ENCODE measurements at places on chromosomes 16 and 17.

GRCh38 chr17:82269882-82270500 lies 3.5 kb downstream of the CSNK1D start:
- DNase-seq = no peak

GRCh38 chr16:85514295-85514597 lies 98.9 kb upstream of the GSE1 start:
- no peak for DNase-seq

DNA sequence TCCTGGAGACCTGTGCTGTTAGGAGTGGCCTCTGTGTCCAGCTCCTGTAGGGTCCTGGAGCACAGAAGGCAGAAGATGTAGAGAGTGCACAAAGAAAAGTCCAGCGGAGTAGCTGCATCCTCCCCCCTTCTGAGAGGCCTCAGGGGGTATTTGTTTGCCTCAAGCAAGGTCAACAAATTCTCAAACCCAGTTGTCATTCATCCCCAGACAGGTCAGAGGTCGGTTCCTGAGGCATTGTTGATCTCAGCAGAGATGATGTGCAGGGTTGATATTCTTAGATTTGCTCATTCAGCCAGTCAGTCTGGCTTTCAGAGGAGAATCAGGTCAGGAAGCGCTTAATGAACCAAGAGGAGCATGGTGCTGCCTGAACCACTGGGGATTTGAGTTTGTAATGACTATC lies 8.3 kb upstream of the RBFOX1 start:
- no peak for DNase-seq

- no peak for DNase-seq
These were observed 44.2 kb downstream of the PSMD12 start for GRCh38 chr17:67322042-67322787.

- peak; percentile 75 for DNase-seq
These were observed 737 bp downstream of the CANT1 start for GRCh38 chr17:79008666-79009387.

- DNase-seq = no peak
These were observed 5.7 kb downstream of the KCNJ16 start for GRCh38 chr17:70080541-70081347.

GRCh38 chr17:76265624-76266243 lies 586 bp downstream of the UBALD2 start:
- no peak for DNase-seq

GRCh38 chr16:66006485-66006884 lies 360.0 kb upstream of the CDH5 start:
- no peak for DNase-seq

- DNase-seq = no peak
These were observed 53.9 kb upstream of the ERN1 start for GRCh38 chr17:64183815-64184214.

DNA sequence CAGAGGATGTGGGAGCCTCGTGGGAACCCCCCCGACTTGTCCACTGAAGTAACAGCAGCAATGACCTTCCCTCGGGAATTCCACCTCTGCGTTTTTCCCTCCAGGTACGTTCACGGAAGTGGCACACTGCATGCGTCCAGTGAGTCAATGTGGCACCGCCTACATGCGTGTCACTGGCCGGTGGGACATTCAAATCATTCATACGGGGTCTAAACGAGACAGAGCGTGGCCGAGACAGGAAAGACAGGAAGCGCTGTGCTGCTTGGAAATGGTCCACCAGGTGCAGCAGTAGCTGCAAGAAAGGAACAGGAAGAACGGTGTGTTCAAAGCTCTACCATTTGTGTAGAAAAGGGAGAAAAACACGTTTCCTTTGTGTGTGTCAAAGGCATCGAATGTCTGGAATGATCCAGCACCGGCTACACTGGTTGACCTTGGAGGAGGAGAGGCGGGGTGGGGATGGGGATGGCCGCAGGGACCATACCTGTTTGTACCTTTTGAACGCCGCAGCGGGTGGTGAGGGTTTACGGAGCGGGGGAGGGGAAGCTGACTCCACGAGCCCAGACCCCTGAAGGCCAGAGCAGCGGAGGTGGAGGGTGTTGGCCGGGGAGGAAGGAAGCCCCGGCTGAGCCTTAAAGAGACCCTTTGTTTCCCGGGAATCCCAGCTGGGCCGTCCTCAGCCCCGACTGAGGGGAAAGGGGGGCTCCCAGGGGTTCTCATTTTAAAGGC lies 1.7 kb upstream of the PGAP6 start:
- DNase-seq = no peak

- DNase-seq = no peak
These were observed 120.9 kb upstream of the CDC42EP4 start for GRCh38 chr17:73432624-73433190.

DNA sequence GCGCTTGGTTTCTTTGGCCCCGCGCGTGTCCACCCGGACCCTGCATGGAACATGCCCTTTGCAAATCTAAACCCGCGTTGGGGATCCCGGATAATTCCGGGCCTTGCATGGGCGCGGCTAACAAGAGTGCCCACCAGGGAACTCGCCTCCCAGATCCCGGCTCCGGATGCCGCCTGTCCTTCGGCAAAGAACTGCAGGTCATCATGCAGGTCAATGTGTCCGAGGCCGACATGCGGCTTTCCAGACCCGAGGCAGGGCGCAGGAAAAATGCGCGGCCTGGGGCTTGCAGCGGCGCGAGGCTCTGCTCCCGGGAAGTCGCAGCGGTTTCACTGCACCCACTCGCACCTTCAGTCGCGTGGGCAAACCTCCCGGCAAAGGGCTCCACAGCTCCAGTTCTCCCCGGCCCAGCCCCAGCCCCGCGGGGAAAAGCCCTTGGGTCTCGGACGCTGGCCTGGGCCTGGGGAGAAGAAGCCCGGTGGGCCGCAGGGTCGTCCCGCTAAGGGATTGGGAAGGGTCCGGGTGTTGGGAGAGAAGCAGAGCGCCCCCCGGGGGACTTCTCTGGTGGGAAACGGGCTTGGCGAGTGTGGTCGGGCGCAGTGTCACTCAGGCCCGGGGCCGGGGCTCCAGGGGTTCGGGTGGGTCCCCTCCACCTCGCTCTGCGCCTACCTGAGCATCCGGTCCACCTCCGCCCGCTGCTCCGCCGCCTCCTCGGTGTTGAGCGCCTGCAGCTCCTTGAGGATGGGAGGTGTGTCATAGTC lies 805 bp downstream of the HNF1B start:
- peak; percentile 87 for DNase-seq

DNA sequence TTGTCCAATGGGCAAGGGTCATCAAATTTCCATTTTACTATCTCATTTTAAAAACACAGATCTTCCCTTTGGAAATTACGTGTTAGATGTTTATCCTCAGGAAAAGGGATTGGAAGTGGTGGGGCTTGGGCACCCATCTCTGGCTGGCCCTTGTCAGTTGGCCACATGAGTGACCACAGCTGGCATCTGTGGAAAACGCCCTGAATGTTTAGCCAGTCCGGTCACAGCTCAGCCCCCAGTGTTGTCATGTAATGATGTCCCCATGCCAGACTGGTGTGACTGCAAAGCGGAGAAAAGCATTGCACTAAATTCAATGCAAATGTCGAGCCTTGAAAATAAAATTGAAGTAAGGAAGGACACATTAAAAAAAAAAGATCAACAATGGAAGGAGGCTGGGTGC lies 53.0 kb downstream of the TMC6 start:
- no peak for DNase-seq

- DNase-seq = no peak
These were observed 90.2 kb downstream of the VPS53 start for GRCh38 chr17:624341-624860.

DNA sequence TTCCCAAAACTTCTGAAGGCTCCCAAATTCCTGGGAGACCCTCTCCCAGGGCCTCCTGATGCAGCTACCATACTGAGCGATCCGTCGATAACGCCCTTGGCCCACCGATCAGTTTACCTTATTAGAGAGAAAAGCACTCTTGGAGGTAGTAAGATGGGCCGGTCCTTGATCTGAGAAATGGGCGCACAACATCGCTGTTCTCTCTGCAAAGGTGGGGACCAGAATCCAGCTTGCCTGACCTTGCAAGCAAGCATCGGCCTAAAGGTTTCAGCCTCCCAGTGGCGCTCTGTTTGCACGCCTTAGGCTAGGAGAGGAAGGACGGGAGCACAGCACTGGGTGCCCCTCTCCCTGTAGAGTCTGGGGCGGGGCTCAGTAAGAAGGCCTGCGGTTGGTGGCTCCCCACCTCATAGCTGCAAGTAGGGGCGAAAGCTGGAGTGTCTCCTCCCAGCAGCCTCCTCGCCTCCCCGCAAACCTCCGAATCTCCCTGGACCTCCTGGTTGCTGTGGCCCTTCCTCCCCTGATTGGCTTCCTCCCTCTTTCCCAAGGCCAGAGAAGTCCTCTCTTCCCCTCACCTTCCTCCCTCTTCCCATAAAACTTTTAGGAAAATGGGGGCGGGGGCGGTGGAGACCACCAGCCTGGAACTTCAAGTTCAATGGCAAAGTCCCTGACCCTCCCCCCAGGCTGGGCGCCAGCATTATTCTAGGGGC lies at the start of gene PRAC1:
Gene PRAC1, minus strand, starts transcription at position 318 of the 707 bp plus-strand sequence. Its CDS starts 126 bp downstream, at position 192.
- no peak for DNase-seq

GRCh38 chr17:37133136-37133535 lies 184.4 kb downstream of the AATF start:
- no peak for DNase-seq

GRCh38 chr17:39002991-39003715 lies 36.0 kb upstream of the FBXO47 start:
- DNase-seq = no peak

DNA sequence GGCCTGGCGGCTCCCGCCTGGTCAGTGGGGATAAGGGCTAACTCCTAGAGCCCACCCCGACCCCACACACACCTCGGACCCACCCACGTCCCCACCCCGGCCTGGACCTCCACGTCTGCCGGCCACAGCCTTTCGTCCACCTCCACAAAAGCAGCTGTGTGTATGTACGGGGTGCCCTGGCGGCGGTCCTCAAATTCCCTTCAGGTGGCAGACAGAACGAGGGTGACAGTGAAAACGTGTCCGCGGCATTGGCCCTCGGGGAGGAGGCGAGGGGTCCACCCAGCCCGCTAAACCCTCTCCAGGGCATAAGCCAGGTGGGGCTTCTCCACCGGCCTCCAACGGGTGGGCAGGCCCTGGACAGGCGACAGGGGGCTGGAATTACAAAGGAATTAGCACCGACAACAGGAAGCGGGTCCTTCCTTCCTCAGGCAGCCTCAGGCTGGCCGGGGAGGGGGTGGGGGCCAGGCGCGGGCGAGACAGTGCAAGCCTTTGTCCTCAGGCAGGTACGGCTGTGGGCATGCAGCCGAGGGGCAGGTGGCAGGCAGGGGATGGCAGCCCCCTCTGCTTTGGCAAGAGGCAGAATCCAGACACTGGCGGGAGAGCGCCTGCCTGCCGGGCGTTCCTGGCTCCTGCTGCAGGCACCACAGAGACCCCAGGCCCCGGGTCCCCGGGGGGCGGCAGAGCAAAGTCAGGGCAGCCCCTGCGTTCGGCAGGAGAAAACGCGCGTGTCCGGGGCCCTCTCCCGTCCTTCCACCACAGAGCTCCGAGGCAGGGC lies 12.3 kb upstream of the PITPNA start:
- no peak for DNase-seq

DNA sequence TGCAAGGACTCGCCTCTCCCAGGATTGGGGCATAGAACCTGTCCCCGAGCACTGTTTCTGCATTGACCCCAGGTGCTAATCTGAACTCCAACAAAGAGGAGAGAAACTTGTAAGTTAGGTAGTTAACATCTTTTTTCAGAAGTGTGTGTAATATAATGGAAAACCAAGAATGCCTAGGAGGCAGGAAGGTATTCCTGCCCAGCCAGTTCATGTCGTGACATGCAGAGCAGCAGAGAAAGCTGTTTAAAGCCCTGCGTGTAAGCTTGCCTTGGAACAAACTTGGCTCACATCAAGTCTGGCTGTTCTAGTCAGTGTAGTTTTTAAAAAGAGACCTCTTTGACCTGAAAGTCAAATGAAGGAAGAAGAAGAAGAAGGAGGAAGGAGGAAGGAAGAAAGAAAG lies 2.1 kb upstream of the GNA13 start:
- no peak for DNase-seq

DNA sequence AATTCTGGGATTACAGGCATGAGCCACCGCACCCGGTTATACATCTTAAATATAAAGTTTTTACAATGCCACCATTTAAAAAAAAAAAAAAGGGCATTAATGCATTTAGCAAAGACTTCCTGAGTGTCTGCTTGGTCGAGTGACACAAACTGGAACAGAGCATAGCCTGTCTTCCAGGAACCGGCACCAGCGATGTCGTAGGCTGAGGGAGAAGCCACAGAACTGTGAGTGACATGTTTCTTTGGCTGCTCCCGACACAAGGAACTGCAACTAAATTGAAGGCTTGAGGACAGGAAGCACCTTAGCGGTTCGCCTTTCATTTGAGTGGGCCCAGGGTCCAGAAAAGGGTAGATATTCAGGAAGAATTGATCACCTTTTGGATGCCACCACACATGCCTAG lies 717.8 kb downstream of the MAF start:
- no peak for DNase-seq

DNA sequence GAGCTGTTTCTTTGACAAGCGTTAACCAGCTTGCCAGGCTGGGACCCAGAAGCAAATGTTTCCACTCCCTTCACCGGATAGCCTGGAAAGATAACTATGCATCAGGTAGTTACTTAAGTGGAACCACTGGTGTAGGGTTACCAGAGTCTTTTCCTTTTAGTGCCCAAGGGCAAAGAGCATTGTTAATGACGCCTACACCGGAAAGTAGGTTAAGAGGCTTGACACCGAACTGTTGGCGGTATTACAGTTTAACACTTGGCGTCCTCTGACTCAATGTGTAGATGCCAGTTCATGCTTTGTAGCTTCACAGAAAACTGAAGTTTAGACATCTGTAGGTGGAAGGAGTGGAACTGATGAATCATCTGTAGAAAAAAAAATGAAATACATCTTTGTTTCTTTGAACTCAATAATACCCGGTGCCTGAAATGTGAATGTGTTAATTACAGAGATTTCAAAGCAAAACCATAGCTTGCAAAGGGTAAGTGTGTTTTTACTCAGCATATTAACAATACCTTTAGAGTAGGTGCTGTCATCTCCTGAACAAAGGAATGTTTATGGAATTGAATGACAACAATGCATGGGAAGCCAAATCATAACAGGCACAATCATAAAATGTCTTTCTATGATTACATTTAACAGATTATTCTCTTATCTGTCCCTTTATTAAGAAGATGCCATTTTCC lies 426.7 kb upstream of the SALL1 start:
- DNase-seq = no peak

- DNase-seq = peak; percentile 87
These were observed 754 bp downstream of the RAB11FIP4 start for GRCh38 chr17:31392002-31392855.

DNA sequence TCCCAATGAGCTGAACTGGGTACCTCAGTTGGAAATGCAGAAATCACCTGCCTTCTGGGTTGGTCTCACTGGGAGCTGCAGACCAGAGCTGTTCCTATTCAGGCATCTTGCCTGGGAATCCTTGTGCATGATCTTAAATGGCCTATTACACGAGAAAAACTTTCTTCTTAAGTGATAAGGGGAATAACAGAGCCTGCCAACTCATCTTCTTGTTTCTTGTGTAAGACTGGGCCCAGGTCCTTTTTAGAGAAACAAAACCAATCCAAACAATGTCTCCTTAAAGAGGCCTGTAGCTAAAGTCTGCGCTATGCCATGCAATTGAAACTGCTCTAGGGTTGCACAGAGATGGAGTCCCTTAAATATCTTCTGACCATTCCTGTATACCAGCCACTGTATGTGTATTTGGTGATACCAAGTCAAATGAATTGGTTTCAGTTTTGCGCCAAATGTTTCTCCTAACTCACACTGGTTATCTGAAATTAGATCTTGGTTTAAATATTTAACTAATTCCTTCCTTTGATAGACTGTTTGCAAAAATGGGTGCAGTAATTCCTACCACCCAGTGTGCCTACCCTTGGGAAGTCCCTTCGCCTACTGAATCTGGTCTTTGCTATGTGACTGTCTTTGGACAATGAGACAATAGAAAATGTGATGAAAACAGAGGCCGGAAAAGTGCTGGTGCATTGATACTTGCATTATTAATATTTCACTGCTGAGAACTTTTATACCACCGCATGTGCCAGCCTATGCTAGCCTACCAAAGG lies 6.5 kb upstream of the CCL23 start:
- no peak for DNase-seq
